ENCODE measurements at places on chromosomes 6 and 20.

DNA sequence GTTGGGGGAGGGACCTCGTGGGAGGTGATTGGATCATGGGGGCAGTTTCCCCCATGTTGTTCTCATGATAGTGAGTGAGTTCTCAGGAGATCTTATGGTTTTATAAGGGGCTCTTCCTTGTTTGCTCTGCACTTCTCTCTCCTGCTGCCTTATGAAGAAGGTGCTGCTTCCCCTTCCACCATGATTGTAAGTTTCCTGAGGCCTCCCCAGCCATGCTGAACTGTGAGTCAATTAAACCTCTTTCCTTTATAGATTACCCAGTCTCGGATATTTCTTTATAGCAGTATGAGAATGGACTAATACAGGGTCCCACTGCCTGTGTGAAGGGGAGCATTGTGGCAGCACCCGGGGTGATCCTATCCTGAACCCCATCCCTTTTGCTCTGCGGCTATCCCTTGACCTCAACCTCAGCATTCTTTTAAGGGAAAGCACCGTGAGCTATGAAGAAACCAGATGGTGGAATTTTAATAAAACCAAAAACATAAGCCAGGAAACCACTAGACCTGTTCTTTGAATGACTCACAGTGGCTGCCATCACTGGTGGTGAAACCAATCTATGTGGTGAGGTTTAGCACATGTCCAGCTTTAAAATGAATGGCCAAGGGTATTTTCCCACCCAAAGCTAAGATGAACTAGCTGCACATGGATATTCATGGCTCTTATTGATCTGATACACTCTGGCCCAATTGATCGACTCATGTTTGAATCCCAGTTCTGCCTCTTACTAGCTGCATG lies 62.2 kb downstream of the ZDHHC14 start:
- peak; percentile 80 for ATAC-seq

- ATAC-seq = no peak
These were observed 79.0 kb downstream of the TULP4 start for GRCh38 chr6:158391276-158391675.

DNA sequence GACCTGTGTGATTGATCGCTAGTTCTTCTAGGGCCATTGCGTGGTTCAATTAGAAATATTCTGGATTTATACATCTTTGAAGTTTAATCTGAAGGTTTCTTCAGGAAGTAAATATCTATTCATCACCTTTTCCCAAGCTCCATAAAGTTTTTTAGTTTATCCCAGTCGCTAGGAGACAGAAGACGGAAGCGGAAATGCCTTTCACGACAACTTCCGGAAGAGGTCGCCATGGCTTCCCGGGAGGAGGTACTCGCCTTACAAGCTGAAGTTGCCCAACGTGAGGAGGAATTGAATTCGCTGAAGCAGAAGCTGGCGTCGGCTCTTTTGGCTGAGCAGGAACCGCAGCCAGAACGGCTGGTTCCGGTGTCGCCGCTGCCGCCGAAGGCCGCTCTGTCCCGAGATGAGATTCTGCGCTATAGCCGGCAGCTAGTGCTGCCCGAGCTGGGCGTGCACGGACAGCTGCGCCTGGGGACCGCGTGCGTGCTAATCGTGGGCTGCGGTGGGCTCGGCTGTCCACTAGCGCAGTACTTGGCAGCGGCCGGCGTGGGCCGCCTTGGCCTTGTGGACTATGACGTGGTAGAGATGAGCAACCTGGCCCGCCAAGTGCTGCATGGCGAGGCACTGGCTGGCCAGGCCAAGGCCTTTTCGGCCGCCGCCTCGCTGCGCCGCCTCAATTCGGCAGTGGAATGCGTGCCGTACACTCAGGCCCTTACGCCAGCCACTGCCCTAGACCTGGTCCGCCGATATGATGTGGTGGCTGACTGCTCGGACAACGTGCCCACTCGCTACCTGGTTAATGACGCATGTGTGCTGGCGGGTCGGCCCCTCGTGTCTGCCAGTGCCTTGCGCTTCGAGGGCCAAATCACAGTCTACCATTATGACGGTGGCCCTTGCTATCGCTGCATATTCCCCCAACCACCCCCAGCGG lies at the start of gene MOCS3:
TSS of gene MOCS3 (plus strand) at position 204 of the 928 bp plus-strand sequence. CDS start at position 229, 25 bp downstream.
- peak; percentile 87 for ATAC-seq

DNA sequence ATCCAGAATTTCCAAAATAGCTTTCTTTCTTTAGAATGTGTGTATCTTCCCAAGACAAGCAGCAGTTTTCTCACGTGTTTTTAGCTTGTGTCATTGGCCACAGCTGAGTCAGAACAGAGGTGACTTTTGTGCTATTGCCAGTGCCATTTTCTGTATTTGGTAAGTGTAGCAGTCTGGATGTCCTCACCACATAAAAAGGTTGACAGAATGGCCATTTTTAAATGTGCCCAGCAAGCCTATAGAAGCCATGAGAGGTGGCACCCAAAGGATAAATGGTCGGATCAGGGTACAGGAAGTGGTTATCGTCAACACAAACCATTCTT lies 269.5 kb upstream of the HSF2 start:
- ATAC-seq = no peak

GRCh38 chr20:9663423-9663822 lies 149.0 kb downstream of the LAMP5 start:
- ATAC-seq = no peak
